NCI-H1105 (cell line): ENCODE measurements at places on chromosomes 3 and 15.

DNA sequence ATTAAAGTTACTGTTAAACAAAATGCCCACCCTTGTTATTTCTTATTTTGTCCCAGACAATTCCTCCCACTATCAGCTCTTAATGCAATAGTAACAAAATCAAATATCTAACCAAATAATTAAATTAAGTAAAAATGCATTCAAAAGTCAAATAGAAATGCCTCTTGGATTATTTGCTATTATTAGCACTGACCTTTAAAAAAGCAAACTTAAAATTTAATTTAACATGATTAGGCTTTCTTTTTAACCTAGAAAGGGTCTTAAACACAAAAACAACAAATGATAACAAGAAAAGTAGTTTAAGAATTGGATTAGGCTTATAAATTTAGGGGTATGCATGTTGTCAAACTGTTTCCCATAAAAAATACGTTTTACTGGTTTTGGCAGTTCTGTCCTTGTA lies 159.8 kb downstream of the CBLB start:
- no peak for DNase-seq

- no peak for DNase-seq
Measured at GRCh38 chr15:89870688-89871288, 23.0 kb downstream of the AP3S2 start.

- no peak for DNase-seq
Measured at GRCh38 chr3:126913524-126913923, 69.4 kb upstream of the PLXNA1 start.

- no peak for DNase-seq
Measured at GRCh38 chr15:88799341-88799740, 3.9 kb upstream of the ACAN start.

DNA sequence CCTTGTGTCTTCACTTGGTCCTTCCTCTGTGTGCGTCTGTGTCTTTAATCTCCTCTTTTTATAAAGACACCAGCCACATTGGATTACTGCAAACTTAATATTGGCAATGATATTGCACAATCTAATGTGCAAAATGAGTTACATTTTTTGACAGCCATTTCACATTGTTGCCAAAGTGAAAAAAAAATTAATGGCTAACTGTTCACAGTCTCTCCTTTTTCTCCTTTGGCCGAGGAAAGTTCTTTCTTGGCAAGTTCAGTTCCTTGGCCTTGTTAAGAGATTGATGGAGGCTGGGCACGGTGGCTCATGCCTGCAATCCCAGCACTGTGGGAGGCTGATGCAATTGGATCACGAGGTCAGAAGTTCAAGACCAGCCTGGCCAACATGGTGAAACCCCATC lies 62.2 kb upstream of the ZNF280D start:
- no peak for DNase-seq

- no peak for DNase-seq
Measured at GRCh38 chr3:129324855-129325254, 46.2 kb downstream of the HMCES start.

GRCh38 chr3:122890077-122890719 lies 95.3 kb downstream of the SLC49A4 start:
- peak; percentile 14 for DNase-seq

- DNase-seq: no peak
Measured at GRCh38 chr15:20340331-20340811, 201.2 kb downstream of the GOLGA6L6 start.

- DNase-seq: no peak
Measured at GRCh38 chr3:81308306-81308705, 453.1 kb downstream of the GBE1 start.

GRCh38 chr15:27714675-27715074 lies 384.4 kb downstream of the OCA2 start:
- DNase-seq: no peak

GRCh38 chr15:55319537-55320237 lies 665 bp downstream of the PIGB start:
- DNase-seq: no peak

- DNase-seq: no peak
Measured at GRCh38 chr15:63517628-63518027, 13.2 kb downstream of the USP3 start.

DNA sequence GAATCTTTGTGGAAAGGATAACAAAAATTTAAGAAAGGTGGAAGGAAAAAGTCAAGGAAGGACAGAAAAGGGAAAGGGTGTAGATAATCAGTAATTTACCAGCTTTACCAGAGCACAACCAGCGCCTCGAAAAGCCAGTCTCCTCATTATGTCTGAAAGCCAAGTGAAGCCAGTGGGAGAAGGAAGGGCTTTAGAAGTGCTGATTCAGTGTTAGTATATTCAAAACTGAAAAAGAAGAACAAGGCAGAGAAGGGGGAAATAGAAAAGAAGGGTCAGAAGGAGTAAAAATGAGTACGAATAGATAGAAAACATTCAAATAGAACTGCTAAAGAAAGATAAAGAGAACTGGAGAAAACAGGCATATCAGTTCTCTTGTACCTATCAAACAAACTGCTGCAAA lies 4.1 kb downstream of the PBRM1 start:
- no peak for DNase-seq

- no peak for DNase-seq
Measured at GRCh38 chr3:114727373-114727772, 419.7 kb downstream of the ZBTB20 start.

DNA sequence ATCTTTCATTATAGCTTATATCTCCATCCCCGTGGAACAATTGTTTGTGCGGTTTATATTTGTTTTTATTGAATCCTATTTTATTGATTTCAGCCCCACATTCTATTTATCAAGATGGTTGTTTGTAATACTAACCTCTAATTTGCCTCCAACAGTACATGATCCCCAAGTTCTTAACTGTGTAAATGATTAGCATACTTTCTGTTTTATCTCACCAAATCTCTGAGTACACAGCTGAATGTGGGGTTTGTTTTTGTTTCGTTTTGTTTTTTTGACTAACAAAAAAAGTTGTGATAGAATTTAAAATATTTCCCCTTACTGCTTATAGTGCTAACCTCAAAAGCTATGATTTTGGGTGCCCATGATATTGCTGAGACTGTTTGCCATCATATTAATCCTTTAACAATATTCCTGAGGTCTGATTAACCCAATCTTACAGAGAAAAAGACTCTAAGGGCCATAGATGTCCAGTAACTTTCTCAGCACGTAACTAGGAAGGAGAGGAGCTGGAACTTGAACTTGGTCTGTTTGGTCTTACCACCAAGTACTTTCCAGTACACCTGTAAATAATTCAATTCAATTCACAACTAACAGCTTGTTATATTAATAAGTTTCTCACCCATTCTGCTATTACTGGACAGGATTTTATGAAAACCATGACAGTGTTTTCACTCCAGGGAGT lies 789.8 kb downstream of the TUSC7 start:
- no peak for DNase-seq

DNA sequence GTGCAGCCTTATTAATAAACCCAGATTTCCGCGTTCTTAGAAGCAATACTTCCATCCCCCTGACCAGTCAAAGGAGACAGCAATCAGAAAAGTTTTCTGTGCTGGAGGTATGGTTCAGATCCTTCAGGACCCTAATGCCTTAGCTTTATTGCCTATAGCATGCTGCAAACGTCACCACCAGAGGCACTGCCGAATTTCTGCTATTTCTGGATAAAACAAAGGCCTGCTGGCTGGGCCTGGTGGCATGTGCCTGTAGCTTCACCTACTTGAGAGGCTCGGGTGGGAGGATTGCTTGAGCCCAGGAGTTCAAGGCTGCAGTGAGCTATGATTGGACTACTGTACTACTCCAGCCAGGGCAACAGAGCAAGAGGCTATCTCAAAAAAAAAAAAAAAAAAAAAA lies 407.2 kb downstream of the FOXP1 start:
- DNase-seq: no peak

DNA sequence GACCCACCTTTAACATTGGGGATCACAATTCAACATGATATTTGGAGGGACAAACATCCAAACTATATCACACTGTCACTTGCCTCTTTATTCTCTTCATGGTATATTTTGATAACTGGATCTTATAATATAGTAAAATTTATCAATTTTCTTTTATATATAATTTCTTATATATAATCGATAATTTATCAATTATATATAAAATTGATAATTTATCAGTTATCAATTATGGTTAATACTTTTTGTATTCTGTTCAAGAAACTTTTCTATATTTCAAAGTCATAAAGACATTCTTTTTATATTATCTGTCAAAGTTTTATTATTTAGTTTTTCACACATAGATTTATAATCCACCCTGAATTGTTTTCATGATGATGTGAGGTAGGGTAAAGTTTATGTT lies 132.9 kb downstream of the ZNF280D start:
- DNase-seq: no peak

GRCh38 chr3:38455639-38456430 lies 2.1 kb downstream of the ACVR2B start:
- DNase-seq: no peak

DNA sequence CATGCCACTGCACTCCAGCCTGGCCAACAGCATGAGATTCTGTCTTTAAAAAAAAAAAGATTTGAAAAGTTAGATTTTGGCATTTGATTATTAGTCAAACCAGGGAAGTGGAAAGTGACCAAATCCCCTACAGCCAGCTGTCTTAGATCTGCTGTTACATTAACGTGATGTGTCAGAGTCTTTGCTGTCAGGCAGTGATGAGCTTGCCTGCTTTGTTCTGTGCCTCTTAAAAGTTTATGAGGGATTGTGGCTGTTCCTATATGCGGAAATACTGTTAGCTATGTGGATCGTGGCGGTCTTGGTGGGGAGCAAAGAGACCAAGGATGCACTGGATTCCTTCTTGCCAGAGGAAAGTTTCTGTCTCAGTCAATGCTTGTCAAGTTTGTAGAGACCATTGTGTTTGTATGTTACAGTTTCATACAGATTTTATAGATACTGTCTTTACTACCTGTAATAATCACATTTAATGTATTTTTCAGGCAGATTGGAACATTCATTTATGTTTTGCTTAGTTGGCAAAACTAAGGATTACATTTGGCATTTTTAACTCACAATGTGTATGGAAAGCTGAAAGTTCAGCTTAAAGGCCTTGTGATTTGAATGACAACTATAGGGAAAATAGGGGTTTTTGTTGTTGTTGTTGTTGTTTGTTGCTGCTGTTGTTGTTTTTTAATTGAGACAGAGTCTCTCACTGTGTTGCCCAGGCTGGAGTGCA lies 137.4 kb downstream of the VPS8 start:
- DNase-seq: no peak

GRCh38 chr3:172506094-172506493 lies 17.1 kb downstream of the TNFSF10 start:
- no peak for DNase-seq

GRCh38 chr15:99994849-99995248 lies 261.6 kb upstream of the LYSMD4 start:
- no peak for DNase-seq

GRCh38 chr3:60015032-60015705 lies 965.3 kb upstream of the CFAP20DC start:
- no peak for DNase-seq

DNA sequence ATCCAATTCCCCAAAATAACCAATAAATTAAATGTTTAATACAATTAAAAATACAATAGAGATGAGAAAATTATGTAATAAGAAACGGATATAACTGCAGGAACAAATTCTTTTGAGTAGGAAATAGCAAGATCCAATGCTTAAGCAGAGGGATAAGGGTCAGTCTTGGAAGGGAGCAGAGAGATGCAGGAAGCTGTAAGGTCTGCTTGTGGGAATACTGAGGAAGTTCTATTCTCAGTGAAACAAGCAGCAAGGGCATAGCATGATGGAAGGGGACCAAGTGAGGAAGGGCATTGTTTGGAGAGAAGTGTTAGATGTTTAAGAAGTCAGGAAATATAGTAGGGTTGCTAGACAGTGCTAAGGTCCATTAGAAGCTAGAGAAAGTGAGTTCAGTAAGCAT lies 409.0 kb downstream of the TBC1D5 start:
- DNase-seq: no peak

GRCh38 chr15:26686547-26687187 lies 86.2 kb downstream of the GABRB3 start:
- DNase-seq: no peak

DNA sequence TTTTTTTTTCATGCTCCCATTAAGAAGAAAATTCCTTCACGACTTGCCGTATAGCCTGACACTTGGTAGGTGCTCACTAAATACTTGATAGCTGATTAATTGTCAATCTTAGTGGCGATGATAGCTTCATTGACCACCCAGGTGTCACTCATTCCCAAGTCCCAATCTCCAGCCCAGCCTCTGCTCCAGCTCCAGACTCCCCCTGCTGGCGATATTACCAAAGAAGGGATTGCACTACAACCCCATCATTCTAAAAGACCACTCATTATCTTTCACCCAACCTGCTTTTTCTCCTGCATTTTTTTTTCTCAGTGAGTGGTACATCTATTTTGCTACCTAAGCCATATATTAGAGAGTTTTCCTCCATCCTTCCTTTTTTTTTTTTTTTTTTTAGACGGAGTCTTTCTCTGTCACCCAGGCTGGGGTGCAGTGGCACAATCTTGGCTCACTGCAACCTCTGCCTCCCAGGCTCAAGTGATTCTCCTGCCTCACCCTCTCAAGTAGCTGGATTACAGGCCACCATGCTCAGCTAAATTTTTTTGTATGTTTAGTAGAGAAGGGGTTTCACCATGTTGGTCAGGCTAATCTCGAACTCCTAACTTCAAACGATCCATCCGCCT lies 19.5 kb upstream of the COMMD2 start:
- peak; percentile 45 for DNase-seq

- DNase-seq: no peak
Measured at GRCh38 chr3:185582871-185583270, 3.2 kb upstream of the SENP2 start.

GRCh38 chr3:119647171-119647570 lies 13.2 kb downstream of the POPDC2 start:
- no peak for DNase-seq

GRCh38 chr3:150303768-150304167 lies 104.3 kb upstream of the TSC22D2 start:
- DNase-seq: no peak

DNA sequence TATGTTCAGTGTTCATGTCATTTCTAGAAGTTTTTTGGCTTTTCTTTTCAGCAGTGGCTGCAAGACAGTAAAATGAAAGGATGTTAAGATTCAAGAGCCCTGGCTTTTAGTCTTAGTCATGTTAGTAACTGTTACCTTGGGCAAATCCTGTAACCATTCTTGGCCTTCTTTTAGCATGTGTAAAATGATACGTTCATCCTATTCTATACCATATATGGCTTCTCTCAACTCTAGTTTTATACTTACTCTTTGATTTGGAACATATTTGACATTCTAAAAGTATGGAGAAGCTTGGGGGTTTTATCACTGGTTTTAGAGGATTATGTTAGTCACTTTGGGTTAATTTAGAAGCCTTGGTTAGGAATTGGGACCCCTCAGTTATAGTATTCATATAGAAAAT lies 20.1 kb downstream of the GTF2E1 start:
- DNase-seq: no peak

DNA sequence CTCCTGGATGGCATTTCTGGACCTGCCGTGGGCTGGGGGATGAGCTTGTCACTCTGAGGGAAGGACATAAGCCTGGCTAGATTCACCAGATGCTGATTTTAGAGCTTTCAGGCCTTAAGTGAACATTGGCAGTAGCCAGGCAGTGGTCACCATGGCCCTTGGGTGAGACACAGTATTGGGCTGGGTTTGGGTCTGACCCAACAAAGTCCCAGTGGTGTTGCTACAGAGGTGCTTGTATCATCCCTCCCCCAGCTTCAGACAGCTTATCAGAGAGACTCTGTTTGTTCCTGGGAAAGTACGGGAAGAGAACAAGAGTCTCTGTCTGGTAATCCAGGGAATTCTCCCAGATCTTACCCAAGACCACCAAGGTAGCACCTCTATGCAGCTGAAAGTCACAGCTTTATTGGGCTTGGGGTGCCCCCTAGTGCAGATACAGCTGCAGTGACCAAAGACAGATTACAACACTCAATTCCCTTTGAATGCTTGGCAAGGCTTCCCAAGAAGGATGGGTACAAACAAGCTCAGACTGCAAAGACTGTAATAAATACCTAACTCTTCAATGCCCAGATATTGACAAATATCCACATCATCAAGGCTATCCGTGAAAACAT lies 9.8 kb upstream of the RUVBL1 start:
- peak; percentile 49 for DNase-seq
